ENCODE measurements at places on chromosomes 7 and 10.

DNA sequence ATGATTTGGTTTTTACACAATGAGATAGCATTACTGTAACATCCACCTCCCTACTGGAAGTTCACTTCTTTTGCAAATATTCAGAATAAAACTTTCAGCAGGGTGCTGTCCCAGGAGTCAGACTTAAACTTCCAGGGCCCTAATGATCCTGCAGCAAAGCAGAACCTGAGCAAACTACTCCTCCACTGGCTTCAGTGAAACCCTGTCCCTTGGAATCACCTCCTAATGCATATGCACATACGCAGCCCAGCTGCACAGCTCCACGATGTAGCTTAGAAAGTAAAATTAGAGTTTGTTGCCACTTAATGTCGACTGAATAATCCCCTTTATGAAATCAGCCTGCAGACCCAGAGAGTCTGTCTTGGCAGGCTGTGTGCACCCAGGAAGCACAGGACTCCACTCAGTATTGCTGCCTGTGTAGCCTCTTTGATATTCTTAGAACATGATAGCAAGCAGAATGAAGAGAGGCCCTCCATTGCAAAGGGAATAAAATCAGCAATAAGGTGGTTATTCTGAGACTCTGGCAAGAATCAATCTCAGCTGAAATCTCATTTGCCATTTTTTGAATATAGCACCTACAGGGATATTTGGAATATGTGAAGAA lies 1.6 kb downstream of the NPSR1 start:
- DNase-seq = no peak

DNA sequence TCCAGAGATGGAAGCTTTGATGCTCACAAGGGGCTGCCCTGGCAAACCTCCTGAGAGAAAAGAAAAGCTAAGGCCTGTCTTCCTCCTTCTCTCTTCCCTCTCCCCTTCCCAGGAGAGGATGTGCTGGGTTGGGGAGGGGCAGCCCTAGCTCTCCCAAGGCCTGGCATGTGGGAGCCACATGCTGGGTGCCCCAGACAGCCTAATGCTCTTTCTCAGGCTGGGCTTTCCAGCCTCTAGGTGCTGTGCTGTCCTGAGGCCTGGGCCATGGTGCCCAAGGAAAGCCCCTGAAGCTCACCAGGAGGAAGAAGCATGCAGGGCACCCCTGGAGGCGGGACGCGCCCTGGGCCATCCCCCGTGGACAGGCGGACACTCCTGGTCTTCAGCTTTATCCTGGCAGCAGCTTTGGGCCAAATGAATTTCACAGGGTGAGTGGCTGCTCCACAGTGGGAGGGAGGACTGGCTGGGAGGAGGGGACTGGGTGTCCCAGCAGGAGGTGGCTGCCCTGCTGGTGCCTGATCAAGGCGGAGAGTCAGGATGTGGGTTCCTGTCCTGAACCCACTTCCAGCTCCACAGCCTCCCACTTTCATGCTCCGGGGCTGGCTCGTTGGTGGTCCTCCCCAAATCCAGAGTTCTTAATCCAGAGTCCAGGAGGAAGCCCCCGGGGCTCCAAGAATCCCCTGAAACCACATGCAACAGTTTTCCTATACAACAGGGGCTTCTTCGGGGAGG lies 1.7 kb downstream of the CPA5 start:
- no peak for DNase-seq

- DNase-seq = no peak
Measured at GRCh38 chr7:105862770-105863169, 13.6 kb downstream of the ATXN7L1 start.

DNA sequence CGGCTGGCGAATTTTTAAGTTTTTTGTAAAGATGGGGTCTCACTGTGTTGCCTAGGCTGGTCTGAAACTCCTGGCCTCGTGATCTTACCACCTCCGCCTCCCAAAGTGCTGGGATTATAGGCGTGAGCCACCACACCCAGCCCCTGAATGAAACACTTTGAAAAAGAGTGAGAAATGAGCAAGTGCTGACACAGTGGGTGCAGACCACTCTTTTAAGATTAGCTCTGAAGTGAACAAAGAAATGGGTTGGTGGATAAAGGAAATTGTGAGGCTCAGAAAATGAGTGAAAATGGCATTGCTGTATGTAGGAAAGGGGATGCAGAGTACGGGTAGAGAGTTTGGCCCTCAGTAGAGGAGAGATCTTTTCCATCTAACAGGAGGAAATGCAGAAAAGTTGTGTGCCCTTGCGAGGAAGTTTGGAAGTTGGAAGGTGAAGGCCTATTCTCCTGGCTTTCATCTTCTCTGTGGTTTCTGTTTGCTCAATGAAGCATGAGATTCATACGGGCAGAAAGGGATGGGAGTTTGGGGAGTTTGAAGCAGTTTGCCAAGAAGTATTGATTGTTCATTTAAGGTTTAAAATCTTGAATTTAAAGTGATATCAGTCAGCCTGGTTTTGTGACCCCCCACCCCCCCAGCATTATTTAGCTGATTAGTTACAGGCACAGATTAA lies 11.0 kb downstream of the MAPK8 start:
- no peak for DNase-seq

GRCh38 chr10:80561950-80562349 lies 24.2 kb downstream of the SH2D4B start:
- DNase-seq = no peak

All from inflammatory macrophage treated with lipopolysaccharide for 4 hours (primary cell).